Esophagus muscularis mucosa (tissue), 4 donors: ENCODE measurements at places on chromosomes 3 and 15. TPM values are rescaled to one million over a fixed set of nuclear protein-coding genes. Genes with fewer than 3 reads are reported as not detected.

DNA sequence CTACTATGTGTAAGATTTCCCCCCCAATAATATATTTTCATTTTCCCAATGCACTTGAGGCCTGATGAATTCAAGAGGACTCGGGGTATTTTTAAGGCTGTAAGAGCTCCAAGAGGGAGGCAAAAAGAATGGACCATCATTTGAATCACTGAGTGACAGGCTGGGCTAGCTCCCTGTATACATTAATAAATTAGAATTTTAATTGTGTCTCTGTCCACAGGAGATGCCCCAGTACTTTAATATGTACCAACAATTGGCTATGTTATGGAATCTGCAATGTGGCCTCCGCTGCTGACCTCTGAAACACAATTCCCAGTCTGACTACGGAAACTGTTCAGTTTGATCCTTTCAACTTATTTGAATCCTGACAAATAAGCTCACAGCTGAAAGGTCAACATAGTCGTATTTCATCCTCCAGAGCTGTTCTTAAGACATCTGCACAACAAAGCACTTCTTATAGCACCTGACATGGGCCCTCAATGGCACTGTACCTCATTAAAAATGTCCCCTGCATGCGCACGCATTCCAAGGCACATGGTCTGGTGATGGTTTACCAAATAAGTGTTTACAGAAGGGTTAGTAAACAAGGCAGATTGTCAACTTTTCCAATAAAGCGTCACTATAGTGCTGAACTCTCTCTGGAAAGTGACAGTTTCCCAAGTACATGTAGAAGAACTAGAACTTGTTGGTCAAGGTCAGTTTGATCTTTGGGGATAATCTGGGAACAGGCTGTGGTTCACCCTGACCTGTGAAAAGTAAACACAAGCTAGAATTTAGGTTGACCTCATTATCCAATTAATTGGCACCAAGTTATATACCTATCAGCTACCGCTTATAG, 472.9 kb downstream of the FOXP1 start:
- no peak for DNase-seq

DNA sequence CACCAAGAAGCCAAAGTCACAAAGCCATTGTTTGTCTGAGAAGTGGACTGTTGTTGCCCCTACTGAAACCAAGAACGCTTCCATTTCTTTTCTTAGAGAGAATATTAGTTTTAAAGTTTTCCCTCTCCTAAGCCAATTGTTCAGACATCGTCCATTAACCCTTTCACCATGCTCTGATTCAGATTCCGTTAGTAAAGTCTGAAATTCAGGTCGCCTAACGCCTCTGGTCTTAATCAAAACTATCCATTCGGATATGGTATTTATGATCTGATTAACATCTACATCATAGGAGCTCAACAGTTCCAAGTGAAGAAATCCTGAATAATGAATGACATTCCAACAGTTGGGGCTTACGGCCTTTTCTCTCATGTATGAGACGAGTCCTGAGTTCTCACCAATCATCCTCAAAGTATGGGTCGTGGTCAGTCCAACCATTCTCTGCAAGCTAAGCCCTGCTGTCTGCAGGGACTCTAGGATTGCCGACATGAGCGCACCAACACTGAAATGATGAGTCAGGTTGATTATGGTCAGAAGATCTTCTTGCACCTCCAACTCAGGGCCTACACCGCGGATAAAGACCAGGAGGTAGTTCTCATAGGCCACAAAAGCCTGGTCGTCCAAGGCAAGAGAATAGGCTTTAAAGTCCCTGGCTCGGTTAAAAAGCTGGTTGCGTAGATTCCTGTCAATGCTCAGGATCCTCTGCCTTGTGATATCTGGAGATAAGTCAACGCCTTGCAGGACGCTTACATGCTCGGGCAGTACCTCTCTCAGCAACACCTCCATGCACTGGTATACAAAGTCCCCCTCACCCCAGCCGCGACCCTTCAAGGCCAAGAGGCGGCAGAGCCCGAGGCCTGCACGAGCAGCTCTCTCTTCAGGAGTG, 767 bp downstream of the EPM2AIP1 start:
- DNase-seq = no peak

The C3orf85 gene
- not detected for total RNA-seq

DNA sequence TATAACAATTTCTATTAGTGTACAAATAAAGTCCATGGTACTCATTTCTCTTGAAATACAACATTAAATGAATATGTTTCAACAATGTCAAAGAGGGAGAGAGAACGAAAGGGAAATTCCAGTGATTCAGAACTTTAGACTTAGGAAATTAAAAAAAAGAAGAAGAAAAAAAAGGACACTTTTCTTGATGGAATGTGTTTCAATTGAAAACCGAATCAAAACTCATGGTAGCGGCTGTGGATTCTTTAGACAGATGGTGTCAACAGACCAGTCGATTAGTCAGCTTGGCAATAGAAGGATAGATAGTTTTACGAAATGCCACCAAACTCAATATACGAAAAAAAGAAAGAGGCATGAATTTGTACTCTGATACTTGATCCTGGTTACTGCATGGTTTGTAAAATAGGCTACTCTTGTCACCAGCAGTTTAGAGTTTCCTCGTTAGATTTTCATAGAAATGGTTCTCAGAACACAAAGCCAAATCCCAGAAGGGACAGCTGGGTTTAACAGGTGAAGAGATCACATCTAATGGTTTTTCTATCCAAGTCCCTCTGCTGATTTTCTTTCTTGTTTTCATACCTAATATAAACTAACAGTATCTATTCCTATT, 793.5 kb downstream of the ROBO1 start:
- DNase-seq = no peak

The FETUB gene
- total RNA-seq = not detected

- DNase-seq = no peak
These were observed 17.3 kb downstream of the RNF168 start for GRCh38 chr3:196486263-196486662.

DNA sequence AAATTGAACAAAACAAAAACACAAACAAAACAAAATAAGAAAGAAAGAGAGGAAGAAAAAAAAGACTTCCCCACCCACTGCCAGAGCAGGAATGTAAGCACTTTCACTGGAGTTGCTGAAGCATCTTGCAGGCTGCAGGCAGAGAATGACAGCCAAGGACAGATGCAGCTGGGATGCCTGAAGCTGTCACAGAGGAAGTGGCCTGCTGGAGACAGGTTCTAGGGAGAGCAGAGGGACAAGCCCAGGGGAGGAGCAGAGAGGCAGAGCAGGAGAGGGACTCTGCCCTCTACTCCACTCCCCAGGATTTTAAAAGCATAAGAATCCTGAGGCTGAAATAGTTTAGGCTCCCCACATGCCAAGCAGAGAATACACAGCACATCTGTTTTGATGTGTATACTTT, 326.2 kb downstream of the TUSC7 start:
- DNase-seq = no peak

- no peak for DNase-seq
These were observed 116.5 kb downstream of the LRRK1 start for GRCh38 chr15:101035611-101036010.

The SYNM gene
- total RNA-seq = 2,563 TPM

DNA sequence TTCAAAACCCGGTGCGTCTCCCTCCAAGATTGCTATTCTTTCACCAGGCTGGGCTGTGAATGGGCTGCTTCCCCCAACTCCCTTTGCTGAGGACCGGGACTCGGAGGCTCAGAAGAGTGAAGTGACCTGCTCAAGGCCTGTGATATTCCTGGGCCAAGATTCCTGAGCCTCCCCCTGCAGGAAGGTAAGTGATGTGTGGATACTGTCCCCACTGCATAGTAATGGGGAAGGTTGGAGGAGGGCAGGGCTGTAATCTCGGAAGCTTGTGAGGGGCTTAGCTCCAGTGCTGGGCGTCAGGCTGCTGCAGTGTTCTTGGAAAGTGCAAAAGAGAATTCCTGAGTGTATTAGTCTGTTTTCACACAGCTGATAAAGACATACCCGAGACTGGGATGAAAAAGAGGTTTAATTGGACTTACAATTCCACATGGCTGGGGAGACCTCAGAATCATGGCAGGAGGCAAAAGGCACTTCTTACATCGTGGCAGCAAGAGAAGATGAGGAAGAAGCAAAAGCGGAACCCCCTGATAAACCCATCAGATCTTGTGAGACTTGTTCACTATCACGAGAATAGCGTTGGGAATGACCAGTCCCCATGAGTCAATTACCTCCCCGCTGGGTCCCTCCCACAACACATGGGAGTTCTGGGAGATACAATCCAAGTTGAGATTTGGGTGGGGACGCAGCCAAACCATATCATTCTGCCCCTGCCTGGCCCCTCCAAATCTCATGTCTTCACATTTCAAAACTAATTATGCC, 67.6 kb downstream of the EFCAB12 start:
- DNase-seq = no peak

DNA sequence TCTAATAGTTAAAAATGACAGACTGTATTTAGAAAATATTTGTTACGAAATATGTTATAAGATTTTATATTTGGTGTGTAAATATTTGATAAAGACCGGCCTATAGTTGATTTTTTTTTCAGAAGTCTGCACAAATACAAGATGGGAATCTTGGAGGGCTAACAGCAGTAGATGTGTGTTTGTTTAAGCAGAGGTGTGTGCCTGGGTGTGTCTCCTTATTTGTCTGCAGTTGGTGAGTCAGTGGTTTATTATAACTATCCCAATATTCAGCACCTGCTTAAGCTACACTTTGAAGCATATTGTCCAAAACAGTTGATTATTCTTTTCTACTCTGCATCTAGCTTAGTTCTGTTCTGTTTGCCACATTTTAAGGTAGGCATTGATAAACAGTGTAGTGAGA, 12.4 kb downstream of the GLCE start:
- no peak for DNase-seq

DNA sequence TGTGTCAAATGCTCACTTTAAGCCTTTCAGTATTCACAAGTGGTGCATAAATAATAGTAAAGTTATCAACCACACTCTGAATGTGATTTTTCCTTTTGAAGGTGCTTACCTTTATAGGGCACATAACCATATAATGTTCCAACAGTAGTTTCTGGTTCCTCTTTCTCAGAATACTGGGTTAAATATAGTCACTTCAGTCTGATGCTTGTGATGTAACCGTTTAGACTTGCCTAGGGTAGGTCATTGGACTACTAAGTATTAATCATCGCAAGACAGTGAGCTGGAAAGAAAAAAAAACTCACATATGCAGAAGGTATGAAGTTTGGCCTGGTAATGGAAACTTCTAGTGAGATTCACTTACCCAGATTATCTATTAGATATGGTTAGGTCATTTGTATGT, 1.9 kb downstream of the KBTBD8 start:
- DNase-seq = no peak

- no peak for DNase-seq
These were observed 23.4 kb upstream of the PPP4R2 start for GRCh38 chr3:72973031-72973723.

- no peak for DNase-seq
These were observed 68.0 kb downstream of the ATP2B2 start for GRCh38 chr3:10437272-10437994.

The ARGFX gene
- not detected for total RNA-seq

DNA sequence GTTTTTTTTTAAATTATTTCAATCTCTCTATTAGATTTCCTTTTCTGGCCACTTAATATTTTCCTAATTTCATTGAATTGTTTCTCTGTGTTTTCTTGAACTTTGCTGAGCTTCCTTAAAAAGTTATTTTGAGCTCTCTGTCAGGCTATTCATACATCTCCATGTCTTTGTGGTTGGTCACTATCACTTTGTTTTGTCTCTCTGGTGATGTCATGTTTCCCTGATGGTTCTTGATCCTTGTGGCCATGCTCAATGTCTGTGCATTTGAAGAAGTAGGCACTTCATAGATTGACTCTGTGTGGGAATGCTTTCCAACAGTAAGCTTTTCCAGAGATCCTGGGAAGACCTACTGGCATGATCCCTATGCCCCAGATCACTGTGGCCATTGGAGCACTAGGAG, 18.6 kb downstream of the CD200R1 start:
- no peak for DNase-seq

The FRMD5 gene
- 0.42 TPM for total RNA-seq

DNA sequence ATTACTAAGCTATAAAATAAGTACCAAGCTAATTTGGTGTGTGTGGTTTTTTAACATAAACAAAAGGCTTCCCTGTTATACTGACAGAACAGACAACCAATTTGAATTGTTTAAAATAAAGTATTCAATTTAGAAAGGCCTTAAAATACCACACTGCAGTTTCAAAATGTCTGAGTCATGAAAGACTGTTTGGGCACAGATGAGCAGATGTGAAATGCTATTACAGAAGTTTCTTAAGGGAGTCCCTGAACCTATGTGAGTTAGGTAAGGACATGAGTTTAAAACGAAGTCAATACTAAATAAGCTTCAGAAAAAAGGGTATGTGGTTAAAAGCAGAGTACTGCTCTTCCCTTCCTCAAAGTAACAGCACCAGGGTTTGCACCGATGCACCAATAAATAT, 69.7 kb upstream of the SETMAR start:
- DNase-seq = no peak

GRCh38 chr3:41581700-41582099, 380.2 kb downstream of the ULK4 start:
- DNase-seq = no peak

DNA sequence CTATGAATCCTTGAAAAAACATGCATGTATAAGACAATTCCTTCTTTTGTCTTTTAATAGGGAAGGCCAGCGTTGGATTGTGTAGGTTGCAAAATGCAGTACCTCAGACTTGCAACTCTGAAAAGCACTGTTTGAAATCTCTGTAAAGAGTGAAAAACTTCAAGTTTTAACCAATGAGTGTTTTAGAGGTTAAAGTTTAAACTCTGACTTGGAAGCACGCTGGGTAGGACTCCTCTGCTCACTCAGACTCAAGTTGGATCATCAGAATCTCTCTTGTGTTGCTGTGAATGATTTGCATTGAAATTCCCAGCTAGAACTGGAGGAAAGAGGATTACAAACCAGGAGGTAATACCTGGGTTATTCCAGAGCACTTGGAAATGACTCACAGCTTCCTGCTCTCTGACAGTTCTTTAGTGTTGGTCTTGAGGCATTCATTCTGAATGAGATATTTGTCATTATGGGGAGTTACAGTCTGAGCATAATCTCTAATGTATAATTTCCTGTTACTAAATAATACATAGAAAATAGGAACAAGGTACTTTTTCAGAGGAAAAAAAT, 49.1 kb downstream of the PLS1 start:
- no peak for DNase-seq

- no peak for DNase-seq
These were observed 7.6 kb upstream of the MFSD1 start for GRCh38 chr3:158794206-158794605.
